ENCODE measurements at places on chromosomes 11 and 22.

DNA sequence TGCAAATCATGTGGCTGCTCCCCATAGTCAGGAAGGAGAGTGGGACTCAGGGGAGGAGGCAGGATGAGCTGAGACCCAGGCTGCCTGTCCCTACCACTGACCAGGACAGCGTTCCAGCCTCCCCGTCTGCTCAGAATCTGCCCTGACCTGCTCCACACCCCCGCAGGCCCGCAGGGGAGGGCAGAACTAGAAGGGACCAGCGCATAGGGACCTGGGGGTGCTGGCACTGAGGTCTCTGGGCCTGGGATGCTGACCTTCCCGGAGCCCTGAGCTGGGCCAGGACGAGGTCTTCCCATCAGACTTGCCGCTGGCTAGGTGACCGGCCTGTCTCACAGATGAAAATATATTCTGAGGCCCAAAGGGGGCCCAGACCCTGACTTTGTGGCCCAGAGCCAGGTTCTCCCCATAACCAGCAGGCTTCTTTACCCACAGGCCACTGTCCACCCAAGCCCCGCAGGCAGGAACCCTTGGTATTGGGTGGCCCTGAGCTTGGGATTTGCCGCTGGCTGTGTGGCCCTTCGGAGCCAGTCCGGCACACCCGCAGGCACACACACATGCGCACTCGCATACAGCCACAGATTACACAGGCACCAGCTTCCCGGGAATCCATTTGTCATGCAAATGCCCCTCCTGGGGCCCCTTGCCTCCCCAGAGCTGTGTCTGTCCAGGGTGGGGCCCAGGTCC is 13.8 kb upstream of the PIM3 start:
- DNase-seq, result no peak

GRCh38 chr11:102393272-102393730 is 46.3 kb downstream of the BIRC2 start:
- no peak for DNase-seq

DNA sequence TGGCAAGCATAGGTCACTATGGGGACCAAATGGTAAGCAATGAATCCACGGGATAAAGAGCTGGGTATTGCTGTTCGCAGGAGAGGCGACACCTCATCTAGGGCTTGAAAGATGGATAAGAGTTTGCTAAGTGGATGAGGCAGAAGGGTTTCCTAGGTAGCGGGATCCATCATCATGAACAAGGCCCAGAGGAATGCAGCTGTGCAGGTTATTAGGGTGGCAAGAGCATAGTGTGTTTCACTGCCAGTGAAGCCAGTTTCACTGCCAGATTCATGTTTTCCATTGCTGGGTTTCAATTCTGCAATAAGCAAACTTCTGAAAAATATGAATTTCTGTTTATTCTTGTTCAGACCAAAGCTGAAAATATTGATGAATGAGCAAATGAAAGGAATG is 27.2 kb downstream of the WEE1 start:
- DNase-seq, result no peak

DNA sequence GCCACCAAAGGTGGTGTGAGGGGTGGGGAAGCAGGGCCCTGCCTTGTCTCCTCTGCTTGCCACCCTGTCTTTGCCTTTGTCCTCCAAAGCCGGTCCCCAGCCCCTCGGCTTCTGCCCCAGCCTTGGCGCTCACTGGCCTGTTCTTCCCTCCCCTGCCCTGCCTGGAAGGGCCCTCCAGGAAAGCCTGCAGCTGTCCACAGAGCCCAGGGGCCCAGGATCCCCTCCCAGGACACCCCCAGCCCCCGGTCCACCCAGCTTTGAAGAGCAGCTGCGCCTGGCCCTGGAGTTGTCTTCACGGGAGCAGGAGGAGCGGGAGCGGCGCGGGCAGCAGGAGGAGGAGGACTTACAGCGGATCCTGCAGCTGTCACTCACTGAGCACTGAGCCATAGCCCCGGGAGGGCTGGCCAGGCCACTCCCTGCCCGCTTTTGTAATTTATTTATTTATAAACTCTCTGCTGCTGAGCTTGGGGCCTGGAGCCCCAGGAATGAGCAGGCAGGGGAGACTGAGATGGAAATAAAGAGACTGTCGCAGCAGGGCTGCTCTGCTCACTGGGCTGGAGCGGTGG is 1.3 kb upstream of the SSH3 start:
- DNase-seq, result no peak

DNA sequence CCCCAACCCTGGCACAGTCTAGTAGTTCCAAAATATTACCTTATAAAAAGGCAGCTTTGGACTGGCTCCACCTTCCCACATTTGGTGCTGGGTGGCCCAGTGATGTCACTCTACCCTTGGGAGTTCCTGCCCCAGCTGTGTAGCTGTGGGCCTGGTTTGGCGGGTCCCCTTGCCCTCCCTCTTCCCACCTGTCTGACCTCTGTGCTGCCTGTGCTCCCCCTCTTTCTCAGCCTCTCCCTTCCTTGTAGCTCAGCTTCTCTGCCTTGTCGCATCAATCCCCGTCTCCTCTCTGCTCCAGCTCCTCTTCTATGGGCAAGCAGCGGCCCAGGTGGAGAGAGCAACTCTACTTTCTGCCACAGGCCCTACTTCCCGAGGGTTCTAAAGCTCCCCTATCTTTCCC is 54.6 kb downstream of the CHRDL2 start:
- no peak for DNase-seq

DNA sequence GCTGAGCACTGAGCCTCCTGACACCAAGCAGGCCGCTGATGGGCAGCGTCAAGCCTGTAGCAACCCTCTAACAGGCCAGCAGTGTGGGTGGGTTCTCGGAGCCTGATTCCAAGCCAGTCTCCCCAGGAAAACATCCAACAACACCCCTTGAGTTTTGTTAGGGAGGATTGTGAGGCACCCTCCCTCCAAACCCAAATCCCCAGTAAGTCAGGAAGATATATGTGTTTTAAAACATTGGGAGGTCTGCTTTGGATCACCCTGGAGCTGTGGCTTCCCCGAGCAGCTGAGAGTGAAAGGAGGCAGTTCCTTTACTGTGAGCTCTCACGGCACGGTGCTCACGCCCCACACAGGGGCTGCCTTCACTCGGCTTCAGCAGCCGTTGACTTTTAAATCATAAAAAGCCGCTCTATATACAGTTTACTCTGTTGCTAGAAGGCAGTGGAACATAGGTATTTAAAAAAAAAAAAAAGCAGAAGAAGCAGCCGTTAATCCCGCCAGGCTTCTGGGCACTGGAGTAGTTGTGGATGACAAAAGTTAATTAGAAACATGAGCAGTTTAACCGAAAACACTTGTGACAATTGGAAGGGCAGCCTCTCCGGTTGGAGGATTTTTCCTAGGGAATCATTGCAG is 218.6 kb downstream of the NAV2 start:
- DNase-seq, result no peak

DNA sequence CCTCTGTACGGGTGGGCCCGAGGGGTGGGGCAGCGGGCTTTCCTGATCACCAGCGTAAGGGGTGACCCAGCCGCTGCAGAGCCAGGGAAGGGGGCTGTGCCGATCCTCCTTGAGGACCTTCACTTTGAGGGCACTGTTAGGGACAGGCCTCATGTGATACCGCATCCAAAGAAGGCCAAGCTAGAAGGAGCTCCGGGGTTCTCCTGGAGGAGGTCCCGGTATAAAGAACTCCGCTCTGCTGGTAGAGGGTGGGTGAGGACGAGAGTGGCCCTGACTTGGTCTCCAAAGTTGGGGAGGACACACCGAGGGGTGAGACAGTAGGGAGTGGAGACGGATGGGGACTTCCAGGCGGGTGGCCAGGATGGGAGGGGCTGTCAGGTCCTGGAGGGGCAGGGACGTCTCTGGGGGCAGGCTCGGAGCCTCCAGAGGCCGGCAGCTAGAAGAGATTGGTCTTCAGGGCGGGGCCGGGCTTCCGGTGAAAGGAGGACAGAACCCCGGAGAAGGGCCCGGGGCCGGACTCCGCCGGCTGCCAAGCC is 4.6 kb downstream of the PHOX2A start:
- DNase-seq, result no peak

DNA sequence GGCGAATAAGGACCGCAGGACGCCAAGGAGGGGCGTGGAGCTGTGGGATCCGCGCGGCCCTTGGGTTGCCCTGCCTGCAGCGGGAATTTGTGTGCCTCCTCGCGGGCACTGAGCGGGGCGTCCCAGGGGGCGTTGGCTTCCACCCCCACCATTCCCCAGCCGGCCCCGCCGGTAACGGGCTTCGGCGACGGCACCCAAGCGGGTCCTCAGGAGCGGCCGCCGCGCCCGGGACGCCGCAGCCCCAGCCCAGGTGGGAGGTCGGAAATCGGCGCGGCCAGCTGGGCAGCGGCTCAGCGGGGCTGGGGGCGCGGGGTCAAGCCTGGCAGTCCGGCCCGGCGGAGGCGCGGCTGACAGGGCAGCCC is 320 bp downstream of the CLTCL1 start:
- no peak for DNase-seq

DNA sequence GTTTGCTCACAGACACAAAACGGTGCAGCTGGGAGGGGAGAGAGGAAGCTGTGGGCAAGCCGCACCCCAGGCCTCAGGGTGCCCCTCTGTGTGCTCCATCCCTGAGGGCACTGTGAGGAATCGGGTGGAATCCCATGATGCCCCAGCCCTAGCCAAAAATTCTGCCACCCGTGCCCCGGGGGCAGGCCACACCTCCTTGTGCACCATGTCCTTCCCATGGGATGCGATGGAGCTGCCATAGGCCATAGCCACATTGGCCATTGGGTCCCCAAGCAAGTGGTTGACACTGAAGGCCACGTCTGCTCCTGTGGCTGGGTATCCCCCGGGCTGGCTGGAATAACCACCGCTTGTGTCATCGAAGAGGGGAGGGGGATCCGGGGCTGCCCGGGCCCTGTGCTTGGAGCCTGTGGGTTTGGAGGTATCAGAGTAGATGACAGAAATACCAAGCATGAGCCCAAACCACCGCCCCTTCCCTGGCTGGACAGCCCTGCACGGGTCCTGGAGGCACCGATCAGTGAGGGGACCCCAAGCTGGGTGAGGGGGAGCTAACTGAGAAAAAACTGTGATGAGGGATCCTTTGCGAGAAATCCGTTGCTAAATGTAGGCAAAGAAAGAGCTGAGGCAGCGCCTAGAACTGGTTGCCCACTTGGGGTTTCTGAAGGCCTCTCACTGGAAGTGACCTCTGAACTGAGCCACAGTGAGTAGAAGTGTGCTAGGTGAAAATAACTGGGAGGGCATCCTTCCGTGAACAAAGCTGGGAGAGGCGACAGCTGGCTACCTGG is 863 bp downstream of the YIF1A start:
- DNase-seq, result no peak

DNA sequence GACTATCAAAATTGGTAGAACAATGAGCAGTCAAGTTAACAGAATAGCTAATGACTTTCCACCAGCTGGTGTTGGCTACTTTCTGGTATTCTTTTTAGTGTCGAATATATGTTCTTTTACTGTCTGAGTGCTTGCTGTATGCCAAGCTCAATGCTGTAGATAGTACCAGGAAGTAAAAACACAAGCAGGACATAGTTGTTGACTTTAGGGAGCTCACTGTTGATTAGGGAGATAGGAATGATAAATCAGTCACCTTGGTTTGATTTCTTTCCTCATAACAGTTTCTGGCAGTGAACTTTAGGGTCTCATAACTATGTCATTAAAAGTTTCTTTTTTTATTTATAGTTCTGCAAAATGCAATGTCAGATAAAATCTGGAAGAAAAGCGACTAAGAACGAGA is 9.0 kb downstream of the HMGXB4 start:
- DNase-seq, result no peak

DNA sequence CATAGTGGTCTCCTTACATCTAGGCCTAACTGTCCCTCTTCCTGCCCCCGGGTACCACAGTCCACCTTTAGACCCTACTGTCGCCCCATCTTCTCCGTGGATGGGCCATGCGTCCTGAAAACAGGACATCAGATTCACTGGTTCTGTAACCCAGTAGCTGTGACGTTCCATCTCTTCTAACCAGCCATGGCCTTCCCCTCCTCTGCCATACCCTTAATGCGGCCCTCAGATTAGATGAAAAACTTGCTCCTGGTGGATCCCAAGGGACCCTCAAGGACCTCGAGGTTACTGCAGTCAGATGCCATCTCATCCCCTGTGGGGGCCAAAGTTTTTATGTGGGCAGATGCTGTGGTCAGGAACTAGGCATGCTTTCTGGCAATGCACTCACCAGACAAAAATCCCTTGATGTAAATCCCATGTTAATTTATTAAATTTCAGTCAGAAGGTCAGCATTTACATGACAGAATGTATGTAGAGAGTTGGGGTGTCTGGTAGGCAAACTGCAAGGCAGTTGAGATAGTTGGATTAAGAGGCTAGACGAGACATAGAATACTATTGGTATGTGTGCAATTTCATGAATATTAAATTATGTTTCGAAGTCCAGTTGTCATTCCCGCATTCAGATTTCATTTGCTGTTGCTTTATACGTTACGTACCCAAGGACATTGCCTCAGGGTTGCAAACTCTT is 64.3 kb downstream of the WNT11 start:
- DNase-seq, result no peak

DNA sequence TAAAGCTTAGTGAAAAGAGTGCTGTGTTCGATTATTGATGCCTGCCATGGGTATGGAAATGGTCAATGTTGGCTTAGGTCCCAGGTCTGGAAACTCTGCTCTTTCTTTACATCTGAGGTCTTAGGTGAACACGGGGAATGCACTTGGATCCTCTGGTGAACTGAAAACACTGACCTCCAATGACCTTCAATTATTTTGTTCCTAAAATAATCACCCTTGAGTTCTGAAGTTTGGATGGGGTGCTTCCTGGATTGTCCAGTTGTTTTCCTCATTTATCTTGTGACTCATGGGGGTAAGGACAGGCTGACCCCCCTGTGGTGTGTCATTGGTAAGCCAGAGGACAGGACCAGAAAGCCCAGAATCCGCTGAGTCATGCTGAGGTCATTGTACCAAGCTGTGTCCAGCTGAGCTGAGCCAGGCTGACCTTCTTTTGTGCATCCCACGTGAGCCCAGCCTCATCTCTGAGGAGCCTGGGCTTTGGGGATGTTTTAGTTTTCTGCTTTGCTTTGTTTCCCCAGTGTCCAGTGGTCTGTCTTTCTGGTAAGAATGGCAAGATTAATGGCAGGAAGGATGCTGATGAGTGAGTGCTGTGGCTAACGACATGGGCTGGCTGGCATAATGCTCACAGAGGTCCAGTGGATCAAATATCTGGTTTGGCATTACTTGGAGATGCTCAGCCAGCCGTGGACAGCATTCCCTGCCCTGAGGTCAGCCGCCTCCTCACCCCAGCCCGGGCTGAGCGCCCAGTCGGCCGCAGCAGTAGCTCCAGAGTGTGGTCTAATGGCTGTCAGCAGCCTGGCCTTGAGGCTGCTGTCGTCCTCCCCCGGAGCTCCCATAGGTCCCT is 35.6 kb downstream of the AMPD3 start:
- DNase-seq, result no peak

DNA sequence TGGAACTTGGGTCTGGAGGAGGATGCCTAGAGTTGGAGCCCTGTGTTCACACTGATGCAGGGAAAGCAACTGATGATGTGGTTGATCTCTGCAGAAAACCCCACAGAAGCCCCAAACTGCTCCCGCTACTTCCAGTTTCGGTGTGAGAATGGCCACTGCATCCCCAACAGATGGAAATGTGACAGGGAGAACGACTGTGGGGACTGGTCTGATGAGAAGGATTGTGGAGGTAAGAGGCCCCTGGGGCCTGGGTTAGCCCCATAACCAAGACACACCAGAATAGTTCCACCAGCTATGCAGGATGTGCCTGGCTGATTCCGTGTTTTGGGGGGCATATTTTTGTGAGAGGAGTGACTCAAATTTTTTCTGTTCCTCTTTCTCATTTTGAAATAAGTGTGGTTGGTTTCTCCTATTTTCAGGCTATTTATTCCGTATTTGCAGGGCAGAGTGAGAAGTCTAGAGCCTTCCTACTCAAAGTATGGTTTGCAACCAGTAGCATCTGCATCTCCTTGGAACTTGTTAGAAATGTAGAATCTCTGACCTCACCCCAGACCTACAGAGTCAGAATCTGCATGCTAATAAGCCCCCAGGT is 137.3 kb upstream of the SORL1-AS1 start:
- no peak for DNase-seq

GRCh38 chr11:88683024-88683423 is 345.5 kb upstream of the CTSC start:
- no peak for DNase-seq
